ENCODE measurements at places on chromosomes 11 and 22.

DNA sequence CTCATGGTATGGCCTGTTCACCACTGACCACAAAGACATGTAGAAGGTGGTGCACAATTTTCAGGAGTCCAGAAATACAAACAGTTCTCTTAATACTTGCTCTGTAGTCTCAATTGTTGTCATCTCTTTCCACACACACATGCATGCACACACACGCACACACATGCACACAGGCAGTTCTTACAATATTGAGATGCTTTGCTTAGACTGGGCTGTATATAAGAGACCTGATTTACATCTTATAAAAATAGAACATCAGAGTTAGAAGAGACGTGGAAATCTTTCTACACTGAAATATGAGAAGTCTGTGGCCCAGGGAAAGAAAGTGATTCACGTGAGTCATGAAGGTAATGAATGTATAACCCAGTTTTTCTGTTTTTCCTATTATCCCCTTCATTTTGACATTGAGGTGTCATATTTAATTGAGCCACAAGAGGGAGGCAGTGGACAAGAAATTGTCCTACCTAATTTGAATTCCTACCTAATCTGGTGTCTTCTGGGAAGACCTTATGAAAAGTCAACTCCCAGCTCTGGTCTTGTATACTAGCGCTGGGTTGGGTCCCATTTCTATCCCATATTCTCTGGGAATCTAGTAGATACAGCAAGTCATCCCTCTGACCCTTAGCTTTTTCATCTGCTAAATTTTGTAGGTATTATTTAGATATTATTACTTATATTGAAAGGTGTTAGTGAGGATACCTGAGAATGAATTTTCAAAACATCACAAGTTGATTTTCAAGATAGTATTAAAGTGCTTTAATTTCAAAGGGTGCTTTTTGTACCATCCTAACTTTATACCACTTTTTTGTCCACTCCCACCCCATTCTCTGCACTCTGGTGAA, 14.9 kb upstream of the MS4A4A start:
- no peak for DNase-seq

DNA sequence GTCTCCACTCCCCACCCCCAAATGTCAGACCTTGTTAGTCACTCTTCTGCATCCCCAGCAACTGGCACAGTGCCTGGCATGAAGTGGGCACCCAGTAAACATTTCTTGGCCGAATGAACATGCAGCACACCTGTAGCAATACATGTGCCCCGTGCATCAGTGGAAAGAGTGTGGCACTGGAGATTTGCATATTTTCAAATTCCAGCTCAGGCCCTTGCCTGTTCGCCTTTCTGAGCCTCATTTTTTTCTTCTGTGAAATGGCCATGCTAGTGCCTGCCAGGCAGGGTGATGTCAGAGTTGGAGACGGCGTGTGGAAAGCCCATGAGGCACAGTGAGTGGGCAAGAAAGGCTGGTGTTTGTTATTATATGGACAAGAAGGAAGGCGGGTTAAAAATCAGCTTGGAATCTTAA, 38.7 kb downstream of the CD82 start:
- no peak for DNase-seq

GRCh38 chr11:92225125-92225567, 528 bp downstream of the FAT3 start:
- no peak for DNase-seq

DNA sequence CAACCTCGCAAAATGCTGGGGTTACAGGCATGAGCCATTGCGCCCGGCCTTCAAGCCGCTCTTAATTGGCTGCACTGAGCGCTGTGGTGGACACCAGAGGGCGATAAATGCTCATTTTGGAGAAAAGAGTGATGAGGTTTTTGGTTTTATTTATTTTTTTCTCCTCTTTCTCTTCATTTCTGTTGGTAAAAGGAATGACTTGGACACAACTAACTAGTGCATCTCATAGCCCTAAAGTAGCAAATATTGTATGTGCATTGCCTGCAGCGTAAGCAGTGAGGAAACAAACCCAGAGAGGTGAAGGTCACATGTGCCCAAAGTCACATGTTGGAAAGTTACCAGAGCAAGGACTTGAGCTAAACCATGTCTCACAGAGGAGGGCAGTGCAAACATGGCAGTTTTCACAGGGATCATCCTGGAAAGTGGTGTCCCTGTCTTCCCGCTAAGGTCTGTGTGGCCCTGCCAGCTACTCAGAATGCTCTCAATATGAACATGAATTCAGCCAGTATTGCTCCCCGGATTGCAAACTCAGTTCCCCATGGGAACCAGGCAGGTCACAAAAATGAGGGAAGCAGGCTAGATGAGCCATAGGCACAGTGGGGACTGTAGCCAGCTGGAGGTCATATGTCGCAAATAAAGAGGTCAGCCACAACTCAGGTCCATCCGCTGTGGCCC, 8.6 kb upstream of the CD82 start:
- DNase-seq: no peak

- DNase-seq: no peak
These were observed 96.6 kb downstream of the COMMD9 start for GRCh38 chr11:36192425-36193289.

GRCh38 chr22:25120093-25120561, 79.5 kb upstream of the CRYBB3 start:
- no peak for DNase-seq

- DNase-seq: no peak
These were observed 30.1 kb downstream of the BRSK2 start for GRCh38 chr11:1419811-1420210.

- no peak for DNase-seq
These were observed 26.0 kb downstream of the TSPAN18 start for GRCh38 chr11:44752713-44753112.

GRCh38 chr11:17209939-17210245, 2.1 kb upstream of the PIK3C2A start:
- no peak for DNase-seq

GRCh38 chr11:33778675-33779074, 4.4 kb upstream of the FBXO3 start:
- no peak for DNase-seq

DNA sequence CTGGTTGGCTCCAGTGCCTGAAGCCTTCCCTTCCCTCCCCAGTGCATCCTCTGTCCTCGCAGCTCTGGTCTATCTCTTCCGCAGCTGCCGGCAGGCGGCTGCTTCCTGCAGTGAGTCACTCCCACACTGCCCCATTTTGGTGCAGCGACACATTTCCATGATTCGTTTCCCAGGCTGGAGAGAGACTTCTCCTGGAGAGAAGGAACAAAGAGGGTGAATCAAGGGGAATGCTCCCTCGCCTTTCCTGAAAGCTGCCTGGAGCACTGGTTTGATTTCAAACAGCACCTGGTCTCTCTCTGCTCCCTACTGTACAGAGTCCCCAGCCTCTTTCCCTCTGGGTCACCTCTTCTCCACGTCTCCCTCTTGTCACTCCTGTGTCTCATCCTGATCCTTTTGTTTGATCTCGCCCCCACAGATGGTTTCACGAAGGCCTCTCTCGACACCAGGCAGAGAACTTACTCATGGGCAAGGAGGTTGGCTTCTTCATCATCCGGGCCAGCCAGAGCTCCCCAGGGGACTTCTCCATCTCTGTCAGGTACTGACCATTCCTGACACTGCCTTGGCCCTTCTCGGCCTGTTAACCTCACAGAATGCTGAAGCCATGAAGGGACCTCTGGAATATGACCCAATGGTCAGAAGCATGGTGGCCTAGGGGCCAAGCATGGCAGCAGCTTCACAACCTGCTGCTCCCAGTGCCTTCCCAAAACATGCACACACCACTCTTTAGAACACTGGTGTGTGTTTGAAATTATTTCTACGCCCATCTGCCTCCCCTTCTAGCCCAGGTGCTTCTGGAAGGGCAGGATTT, at the start of gene TMA7B:
Gene TMA7B (plus strand): TSS at position 758 of the 808 bp plus-strand sequence. CDS start 3,978 bp downstream, outside the sequence.
- DNase-seq: no peak

DNA sequence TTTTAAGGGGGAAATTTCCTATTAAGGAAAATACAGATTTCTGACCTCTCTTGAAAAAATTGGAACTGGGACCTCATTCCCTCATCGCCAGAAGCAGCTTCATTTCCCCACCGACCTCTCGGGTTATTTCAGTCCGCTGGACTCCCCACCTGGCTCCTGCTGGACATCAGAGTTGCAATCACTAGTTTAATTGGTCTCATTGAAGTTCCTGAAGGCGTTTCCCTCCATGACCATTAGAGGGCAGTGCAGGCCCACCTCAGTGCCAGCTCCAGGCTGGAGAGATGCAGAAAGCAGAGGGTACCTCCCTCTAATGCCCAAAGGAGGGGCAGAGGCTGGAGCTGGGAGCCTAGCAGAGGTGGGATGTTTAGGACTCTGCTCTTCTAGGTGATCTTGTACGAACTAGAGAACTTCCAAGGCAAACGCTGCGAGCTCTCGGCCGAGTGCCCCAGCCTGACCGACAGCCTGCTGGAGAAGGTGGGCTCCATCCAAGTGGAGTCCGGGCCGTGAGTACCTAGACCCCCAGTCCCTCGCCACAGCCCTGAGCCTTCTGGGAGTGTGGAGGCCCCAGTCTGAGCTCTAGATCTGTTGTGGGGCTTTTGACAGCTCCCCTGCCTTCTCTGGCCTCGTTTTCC, 2.7 kb downstream of the CRYBB3 start:
- DNase-seq: peak; percentile 25

DNA sequence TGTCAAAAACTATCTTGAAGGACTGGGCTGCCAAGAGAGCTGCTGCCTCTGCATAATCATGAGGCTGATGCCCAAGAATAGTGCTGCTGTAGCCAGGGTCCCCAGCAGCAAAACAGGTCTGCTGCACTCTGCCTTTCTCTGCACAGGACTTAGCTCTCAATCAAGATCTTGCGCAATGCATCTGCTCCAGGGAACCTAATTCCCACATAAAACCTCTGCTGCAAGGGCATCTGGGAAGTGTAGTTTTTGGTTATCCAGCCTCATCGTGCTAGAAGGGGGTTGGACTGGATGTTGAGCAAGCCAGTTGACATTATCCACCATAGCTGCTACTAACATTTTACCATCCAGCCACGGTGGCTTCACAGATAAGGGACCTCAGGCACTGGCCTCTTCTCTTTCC, 192.7 kb downstream of the C11orf91 start:
- no peak for DNase-seq

GRCh38 chr22:35220221-35220620, 37.1 kb upstream of the HMGXB4 start:
- DNase-seq: no peak

- no peak for DNase-seq
These were observed 6.4 kb downstream of the PTPRJ start for GRCh38 chr11:47986742-47987141.

GRCh38 chr11:124920870-124921609, 2.0 kb downstream of the HEPN1 start:
- peak; percentile 46 for DNase-seq

- DNase-seq: no peak
These were observed 92.5 kb upstream of the LMO1 start for GRCh38 chr11:8356216-8356615.

- DNase-seq: no peak
These were observed 96.3 kb downstream of the C11orf65 start for GRCh38 chr11:108370990-108371389.

GRCh38 chr11:31828217-31828616, 17.1 kb upstream of the PAX6 start:
- no peak for DNase-seq

GRCh38 chr22:45877651-45878050, 99.3 kb downstream of the WNT7B start:
- DNase-seq: no peak

- DNase-seq: no peak
These were observed 2.7 kb downstream of the SULT4A1 start for GRCh38 chr22:43859621-43860020.
